ENCODE measurements at places on chromosomes 5 and 9.

DNA sequence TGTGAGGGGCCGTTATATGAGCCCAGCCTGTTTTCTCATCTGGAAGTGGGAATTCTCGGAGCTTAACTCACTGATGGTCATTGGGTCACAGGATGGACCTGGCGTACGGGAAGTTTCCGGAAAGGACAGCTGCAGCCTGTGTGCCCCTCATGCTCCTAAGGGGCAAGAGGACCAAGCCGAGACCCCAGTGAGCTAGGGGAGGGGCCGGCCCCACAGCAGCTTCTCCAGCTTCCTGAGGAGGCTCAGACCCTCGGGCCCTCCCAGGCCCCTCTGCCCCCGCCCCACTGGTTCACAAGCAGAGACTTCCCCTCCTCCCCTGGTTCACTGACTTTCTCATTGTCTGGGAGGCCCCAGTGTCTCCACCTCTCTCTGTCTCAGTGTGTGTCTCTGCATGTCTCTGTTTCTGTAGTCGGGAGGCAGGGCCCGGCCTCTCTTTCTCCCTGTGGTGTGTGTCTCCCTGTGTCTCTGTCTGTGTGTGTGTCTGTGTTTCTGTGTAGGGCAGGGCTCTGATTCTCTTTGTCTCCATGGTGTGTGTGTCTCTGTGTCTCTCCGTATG lies 32.3 kb upstream of the FIBCD1 start:
- no peak for DNase-seq

GRCh38 chr5:106205916-106206571 lies 1464.7 kb downstream of the EFNA5 start:
- no peak for DNase-seq

- no peak for DNase-seq
Measured at GRCh38 chr5:132013006-132013689, 1.7 kb upstream of the ACSL6 start.

DNA sequence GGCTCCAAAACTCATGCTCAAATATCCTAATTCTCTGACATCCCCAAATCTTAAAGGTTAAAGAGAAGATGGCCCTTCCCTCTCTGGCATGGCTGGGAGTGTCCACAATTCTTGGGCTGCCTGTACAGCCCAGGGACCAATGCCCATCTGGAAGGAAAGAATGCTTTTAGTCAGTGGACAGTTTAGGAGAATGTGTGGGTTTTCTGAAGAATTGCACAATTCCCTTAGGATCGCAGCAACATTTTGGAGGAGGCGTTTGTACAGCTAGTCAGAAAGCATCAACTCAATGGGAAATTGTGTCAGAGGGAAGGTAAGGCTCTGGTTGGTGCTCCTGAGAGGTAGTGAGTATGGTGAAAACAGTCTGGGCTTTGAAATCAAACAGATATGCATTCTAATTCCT lies 15.0 kb downstream of the FAM193B start:
- no peak for DNase-seq

DNA sequence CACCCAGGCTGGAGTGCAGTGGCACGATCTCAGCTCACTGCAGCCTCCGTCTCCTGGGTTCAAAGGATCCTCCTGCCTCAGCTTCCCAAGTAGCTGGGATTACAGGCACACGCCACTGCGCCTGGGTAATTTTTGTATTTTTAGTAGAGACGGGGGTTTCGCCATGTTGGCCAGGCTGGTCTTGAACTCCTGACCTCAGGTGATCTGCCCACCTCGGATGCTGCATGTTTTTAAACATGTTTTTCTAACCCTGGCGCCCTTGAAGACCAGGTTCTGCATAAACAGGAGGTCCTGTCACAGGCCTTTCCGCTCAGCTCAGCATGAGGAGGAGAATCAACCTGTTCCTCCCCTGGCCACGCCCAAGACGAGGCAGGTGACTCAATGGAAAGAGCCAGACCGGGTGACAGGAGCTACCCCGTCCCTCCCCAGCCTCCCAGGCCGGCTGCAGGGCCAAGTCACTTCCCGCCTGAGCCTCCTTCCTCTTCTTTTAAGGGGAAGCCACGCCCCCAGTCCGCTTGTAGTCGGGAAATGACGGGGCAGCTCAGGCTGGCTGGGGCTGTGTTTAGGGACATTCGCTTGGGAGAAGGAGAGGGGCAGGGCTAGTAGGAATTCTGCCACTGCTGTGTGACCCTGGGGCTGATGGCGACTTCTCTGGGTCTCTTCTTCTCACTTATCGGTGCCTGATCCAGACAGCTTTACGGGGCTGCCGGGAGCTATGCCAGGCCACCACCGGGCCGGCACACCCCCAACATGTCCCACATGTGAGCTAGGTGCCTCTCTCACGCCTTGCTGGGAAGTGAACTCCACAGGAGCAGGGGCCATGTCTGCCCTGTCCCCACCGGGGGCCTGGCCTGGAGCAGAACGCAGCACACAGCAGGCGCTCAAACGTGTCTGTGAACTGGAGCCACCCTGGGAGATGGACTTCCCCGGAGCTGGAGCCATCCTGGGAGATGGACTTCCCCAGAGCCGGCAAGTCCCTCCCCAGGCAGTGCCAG lies 6.1 kb downstream of the NOTCH1 start:
- no peak for DNase-seq

- DNase-seq: no peak
Measured at GRCh38 chr9:113416149-113416721, 5.7 kb downstream of the C9orf43 start.

DNA sequence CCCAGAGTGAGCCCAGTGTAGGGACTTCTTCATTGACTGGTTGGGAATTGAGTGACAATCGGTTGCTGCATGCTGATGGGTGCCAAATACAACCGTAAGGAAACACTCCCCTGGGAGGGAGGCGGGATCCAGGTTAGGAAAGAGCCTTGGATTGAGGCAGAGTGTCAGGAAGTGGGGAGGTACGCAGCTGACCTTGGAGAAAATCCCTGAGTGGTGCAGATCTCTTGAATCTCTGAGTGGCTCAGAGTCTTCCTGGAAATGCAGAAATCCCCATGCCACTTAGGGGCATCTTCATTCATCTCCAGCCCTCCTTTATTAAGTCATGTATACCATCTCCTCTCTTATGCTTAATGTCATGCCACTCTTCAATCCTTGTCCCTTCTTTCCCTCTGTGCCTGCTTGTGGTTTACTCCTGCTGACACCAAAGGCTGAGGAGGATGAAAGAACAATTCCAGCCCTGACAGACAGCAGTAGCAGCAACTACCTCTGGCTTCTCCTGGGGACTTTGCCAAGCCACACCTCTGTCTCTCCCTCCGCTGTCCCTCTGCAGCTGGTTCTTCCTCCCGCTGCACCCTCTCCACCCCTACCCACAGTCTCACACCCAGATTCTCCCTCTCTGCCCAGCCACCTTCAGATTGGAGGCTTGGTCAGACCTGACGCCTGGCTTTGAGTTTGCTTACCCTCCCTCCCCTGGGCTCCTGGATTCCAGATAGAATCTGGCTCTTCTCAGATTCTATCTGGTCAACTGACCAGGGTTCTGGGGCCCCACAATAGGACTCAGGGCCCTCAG lies 14.1 kb upstream of the LCP2 start:
- DNase-seq: peak; percentile 0

GRCh38 chr9:127122176-127123063 lies at the start of gene ANGPTL2:
TSS of gene ANGPTL2 (minus strand) at chr9:127122635. CDS start at chr9:127108731, 13,904 bp downstream.
- DNase-seq: peak; percentile 94
